ENCODE measurements at places on chromosomes 7 and 10. TPM values are rescaled to one million over a fixed set of nuclear protein-coding genes. Genes with fewer than 3 reads are reported as not detected.
A peak's percentile ranks its signal among the peaks of the same experiment; 100 is the strongest.

DNA sequence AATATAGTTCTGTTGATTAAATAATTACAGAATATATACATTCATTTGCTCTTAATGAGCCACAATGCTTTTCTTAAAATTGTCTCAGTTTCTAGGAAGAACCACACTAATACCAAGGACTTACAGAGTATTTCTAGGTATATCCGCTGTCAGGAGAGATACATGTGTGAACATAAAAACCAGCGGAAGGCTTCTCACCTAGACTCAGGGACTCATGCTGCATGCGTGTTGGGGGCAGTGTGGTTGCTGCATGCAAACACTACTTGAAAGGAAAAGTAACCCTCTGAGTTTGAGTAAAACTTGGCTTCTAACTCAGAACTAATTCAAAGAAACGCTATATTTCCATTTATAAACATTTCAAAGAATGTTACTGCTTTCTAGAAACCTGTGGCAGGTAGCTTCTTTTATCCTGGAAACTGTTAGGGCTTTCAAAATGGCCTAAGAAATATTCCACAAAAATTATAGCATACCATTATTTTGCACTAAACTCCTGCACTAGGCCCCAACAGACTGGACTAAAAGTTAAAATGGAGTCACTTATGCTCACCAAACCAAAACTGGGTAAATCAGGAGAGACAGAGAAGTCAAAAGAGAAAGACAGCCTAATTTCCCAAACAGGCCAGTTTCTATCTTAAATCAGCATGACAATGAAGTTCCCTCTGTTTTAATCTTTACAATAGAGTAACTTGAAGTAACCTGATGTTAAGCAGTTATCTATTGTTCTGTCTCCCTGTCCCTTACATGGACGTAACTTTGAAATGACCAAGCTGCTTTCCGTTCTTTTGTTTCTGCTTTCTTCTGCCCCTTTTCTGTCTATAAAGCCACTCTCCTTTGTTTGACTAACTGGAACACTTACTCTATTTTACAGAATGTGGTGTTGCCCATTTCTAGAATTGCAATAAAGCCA lies 95.2 kb upstream of the FAM133B start:
- peak; percentile 12 for DNase-seq

DNA sequence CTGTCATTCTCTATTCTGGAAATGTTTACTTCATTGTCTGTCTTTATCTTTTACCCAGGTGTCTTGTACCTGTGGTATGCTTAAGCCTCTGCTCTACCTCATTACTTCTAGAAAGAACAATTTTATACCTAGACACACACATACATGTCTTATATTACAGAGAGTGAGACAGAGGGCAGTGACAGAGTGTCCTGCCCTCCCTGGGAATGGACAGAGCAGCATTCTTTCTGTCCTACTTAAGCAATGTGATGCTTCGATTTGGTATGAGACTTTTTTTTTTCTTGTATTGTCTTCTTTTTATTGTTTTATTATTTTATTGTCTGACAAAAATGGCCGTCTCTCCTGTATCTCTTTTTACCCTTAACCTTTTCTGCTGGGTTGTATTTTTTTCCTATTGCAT lies 286.1 kb downstream of the EXOC4 start:
- DNase-seq, result no peak

GRCh38 chr7:152572101-152572500 lies 103.8 kb downstream of the XRCC2 start:
- no peak for DNase-seq

DNA sequence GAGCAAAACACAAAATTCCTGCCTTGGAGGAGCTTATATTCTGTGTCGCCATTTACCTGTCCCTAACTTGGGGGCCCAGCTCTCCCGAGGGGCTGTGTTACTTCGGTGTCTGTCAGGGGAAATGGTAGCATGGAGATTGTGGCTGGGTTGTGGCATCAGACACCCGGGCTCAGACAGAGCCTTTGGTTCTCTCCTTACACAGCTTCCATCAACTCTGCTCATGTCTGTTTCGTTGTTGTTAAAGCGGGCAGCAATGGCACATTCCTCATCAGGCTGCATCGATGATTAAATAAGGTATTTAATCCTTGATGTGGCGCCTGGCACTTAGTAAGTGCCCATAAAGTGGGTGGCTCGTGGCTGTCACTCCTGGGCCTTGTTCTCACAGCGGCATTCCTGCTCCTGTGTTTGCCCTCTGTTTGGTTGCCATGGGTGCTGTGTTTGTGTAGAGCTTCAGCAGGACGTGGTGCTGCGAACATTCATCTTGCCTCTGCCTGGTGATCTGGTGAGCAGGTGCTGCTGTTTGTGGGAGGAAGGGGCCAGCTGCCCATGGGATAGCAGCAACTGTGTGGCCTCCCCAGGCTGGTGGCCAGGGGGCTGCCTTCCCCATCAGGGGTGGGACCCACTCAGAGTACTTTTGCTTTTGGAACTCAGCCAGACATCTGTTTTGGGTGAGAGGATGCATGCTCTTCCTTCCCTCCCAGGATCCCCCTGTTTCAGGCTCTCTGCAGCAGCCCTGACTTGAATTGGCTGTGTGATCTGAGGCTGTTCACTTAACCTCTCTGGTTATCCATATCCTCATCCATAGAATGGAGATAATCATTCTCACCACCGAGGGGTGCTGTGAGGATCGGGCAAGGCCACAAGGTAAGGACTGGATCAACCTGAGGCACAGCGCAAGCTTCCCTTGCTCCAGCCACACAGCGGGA lies 207.2 kb upstream of the SVIL start:
- DNase-seq, result no peak

DNA sequence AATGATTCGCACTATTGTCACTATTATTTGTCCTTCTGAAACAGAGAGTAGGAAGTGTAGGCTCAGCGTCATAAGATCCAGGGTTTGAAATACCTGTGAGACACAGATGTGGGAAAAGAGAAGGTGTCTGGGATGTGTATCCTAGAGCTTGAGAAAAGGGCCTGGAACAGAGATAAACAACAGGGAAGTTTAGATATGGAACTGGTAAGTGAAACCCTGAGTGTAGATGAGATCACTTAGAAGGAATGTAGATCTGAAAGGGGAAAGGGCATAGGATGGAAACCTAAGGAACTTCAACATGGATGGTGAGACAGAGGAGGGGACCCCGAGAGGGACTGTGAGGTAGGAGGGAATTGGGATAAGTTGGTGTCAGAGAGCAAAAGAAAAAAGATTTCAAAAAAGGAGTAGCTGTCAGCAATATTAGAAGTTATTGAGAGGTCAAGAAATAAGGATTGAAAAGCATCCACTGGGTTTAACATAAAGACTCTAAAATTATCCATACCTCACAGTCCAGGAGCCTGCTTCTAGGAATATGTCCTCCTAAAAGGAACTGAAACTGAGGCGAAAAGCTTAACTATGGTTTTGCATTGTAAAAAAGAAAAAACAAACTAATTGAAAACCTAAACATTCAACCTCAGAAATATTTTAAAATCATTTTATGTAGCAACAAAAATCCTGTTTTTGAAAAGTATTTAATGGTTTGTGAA lies 119.2 kb upstream of the NPVF start:
- no peak for DNase-seq

GRCh38 chr7:79376299-79377025 lies 77.0 kb downstream of the MAGI2 start:
- DNase-seq, result no peak

GRCh38 chr10:32379318-32379949 lies 32.5 kb upstream of the EPC1 start:
- DNase-seq, result no peak

DNA sequence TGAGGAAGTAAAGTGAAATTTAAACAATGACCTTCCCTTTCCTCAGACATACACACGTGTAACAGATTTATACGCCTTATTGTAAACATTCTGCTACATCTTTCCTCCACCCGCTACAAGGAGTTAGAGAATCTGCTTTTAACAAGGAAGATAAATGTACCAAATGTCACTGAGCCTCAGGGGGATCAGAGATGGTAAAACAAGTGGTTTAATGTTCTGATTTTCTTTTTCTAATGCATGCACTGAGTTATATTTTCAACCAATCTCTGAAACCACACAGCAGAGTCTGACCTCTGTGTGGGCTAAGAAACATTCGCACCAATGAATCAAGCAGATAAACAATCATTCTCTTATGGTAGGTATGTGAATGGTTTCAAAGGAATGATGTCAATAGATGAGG lies 599.5 kb downstream of the ARL4A start:
- DNase-seq, result no peak

GRCh38 chr10:95284807-95285206 lies 6.0 kb downstream of the PDLIM1 start:
- no peak for DNase-seq

DNA sequence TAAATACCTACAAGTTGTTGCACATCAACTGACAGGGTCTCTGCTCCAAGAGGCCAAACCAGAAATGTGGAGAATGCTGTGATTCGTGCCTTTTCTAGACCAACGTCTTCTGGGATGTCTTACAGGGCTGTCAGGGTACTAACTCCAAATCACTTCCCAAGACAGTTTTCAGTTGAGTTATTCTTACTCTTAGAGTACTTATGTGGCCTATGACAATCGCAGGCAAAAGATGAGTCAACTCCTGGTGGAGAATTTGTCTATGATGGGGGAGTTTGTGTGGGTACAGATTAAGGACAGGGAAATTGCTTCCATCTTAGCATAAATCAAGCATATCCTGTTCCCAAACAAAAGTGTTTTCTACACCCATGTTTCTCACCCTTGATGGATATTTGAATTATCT lies 734.8 kb downstream of the TNS3 start:
- DNase-seq, result no peak

- no peak for DNase-seq
Measured at GRCh38 chr10:13492493-13493180, 36.2 kb downstream of the BEND7 start.

DNA sequence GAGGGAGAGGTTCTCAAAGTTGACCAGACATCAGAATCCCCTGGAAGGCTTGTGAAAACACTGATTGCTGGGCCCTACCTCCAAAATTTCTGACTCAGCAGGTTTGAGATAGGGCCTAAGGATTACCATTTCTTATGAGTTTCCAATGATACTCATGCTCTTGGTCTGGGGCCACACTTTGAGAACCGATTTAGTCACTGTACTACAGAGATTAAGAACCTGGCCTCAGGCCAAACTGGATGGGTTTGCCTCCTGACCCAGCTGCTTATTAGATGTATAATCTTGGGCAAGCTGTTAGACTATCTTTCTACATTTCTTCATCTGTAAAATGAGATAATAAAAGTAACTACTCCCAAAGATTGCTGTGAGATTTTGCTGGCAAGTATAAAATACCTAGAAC lies 77.1 kb upstream of the SCIN start:
- no peak for DNase-seq

DNA sequence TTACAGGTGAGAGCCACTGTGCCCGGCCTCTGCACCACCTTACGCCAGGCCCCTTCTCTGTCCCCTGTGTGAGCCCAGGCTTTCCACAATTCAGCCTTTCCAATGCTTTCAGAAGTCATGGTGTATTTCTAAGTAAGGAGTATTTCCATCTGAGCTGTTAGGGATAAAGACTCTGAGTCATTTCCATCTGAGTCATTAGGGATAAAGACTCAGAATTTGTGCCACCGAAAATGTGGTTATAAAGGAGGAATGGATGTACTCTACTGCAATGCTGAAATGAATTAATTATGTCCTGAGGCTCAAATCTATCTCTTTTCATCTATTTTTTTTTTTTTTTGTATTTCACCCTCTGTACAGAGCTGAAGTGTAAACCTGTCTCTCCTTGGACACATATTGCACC lies 84.0 kb downstream of the GATA3 start:
- no peak for DNase-seq

GRCh38 chr10:15864419-15864818 lies 4.1 kb upstream of the MINDY3 start:
- DNase-seq, result no peak

DNA sequence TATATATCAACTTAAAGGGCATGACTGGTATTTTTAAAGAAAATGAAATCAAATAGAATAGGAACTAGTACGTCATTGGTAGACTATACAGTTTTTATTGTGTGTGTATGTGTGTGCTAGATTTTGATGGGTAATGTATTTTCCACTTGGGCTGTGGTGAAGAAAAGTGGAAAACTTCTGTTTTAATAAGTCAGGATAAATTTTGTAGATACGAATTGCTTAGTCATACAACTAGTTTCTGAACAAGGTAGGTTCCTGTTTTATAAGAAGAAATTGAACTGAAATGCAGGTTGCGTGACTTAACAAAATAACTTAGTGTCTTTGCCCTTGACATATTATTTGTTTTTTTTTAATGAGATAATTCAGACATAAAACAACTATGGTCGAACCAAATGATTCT lies 24.3 kb downstream of the UBN2 start:
- DNase-seq, result no peak

DNA sequence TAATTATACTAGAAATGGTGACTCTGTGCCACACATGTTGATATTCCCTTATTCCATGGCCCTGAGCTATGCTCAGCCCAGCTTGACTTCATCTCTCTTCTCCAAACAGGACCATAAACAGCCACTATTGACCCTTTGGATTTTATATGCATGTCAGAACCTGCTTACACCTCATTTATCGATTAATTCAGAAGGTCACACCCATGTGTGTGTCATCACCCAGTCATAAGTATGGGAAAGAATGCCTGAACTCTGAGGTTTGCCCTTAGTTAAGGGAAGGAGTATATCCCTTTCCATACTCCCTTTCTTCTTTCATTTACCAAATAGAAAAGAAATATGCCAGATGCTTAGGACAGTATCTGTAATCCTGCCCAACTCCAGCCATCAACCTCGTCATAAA lies 602.3 kb downstream of the SORCS3 start:
- no peak for DNase-seq

DNA sequence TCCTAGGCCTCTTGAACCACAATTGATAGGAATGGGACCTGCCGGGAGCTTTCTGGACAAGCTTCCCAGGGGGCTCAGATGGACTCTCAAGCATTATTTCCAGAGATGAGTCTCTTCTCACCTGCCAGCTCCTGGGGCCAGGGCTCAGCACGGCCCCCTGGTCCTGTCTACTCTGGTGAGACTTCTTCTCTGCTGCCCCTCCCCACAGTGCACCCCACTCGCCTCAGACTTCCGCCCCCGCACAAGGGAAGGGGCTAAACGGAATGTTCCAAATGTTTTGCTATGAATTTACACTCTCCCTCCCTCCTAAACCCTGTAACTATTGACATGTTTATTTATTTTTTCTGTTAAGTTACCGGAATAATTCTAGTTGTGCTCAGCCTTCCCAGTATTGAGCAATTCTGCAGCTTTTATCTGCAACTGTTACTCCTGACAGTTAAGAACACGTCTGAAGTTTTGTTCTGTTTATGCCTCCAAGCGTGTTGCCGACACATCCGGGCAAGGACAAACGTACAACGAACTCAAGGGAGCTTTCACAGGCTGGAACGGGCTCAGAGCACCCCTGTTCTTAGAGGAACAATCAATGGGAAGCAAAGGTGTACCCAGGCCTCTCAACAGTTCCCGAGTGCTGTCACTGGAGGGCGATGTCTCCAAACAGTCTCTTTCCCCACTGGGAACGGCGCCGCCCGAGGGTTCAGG lies 55.2 kb downstream of the FHIP2A start:
- DNase-seq, result no peak

SPDYE5 gene
- total RNA-seq, result not detected

GIMAP5 gene
- total RNA-seq, result 65.3 TPM

HOXA3 gene
- total RNA-seq, result not detected

MSS51 gene
- 2.6 TPM for total RNA-seq

CPN1 gene
- not detected for total RNA-seq

C10orf67 gene
- total RNA-seq, result 0.26 TPM

C10orf105 gene
- 0.37 TPM for total RNA-seq

CHAT gene
- not detected for total RNA-seq

KLF14 gene
- not detected for total RNA-seq

ANKIB1 gene
- 51.1 TPM for total RNA-seq

ASB4 gene
- not detected for total RNA-seq

GUSB gene
- 31.4 TPM for total RNA-seq

ANXA8L1 gene
- not detected for total RNA-seq

C10orf62 gene
- not detected for total RNA-seq
